ENCODE measurements at places on chromosomes 11 and 22. TPM values are rescaled to one million over a fixed set of nuclear protein-coding genes. Genes with fewer than 3 reads are reported as not detected.
A peak's percentile ranks its signal among the peaks of the same experiment; 100 is the strongest.

DNA sequence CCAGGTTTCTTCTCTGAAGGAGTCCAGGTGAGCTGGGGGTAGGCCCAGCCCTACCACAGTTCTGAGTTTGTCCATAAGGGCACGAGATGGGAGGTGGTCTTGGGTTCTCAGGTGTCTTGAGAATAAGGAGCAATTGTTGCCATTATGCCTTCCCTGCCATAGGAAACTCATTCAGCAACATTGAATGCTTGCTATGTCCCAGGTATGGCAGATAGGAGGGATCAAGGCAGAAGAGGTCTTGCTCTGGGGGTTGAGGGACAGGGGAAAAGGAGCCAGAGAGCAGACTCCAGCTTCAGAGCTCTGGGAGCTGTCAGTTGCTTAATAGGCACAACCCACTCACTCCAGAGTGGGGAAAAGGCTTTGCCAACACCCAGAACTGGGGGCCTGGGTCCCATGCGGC, 4.3 kb downstream of the SELENOM start:
- ATAC-seq = no peak
- no peak overlapping the region for H3K4me3 ChIP-seq
- peak overlapping the region; percentile 100 for H3K27ac ChIP-seq
- peaks cover 13% of the 10 kb centered on the region for H3K4me1 ChIP-seq
- no peaks in the 10 kb centered on the region for H3K27me3 ChIP-seq
- H3K36me3 ChIP-seq = no peaks in the 10 kb centered on the region

DNA sequence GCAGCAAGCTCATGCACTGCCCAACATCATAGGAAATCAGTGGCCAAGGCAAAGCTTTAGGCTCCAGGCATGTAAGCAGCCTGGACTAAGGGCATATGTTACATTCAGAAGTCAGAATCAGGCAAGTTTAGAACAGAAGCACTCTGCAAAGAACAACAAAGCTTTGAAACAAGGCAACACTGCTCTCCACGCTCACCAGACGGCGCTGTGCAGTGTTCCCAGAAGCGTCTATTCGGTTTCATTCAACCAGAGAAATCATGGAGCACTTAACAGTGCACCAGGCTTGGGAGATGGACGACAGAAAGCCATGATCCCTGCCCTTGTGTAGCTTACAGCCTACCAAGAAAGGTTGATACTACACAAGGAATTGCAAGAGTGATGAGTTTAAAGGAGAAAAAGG, 555.8 kb downstream of the BUD13 start:
- H3K27me3 ChIP-seq = no peaks in the 10 kb centered on the region
- H3K4me1 ChIP-seq = no peaks in the 10 kb centered on the region
- no peak overlapping the region for H3K4me3 ChIP-seq
- H3K27ac ChIP-seq = no peak overlapping the region
- no peak for ATAC-seq

Gene GAB4
- not detected for total RNA-seq

GRCh38 chr11:45772986-45773785, 31.8 kb upstream of the SLC35C1 start:
- no peak overlapping the region for H3K27ac ChIP-seq
- ATAC-seq = no peak
- no peak overlapping the region for H3K4me3 ChIP-seq
- H3K36me3 ChIP-seq = no peaks in the 10 kb centered on the region
- peaks cover 4% of the 10 kb centered on the region for H3K4me1 ChIP-seq

GRCh38 chr11:62025487-62026105, 58.2 kb upstream of the FTH1 start:
- ATAC-seq = peak; percentile 93
- H3K36me3 ChIP-seq = no peaks in the 10 kb centered on the region
- H3K27ac ChIP-seq = peak overlapping the region; percentile 60
- no peaks in the 10 kb centered on the region for H3K4me1 ChIP-seq
- no peak overlapping the region for H3K4me3 ChIP-seq

DNA sequence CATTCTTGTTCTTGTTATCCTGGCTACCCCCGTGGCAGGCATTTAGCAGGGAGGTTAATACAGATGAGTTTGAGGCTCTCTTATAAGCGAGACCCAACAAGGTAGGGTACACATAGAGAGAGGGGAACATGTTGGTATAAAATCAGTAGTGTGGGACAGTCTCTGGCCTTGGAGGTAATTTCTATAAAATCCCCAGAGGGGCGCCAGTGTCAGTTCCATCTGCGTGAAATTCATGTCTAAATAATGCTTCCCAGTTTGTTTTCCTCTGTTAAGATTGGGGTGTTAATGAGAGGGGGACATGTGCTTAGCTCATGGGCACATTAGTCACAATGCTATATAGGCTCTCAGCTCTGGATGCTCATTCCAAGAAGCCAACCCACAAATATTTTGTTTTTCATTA, 150.7 kb downstream of the MYO18B start:
- no peaks in the 10 kb centered on the region for H3K36me3 ChIP-seq
- H3K27ac ChIP-seq = no peak overlapping the region
- no peaks in the 10 kb centered on the region for H3K4me1 ChIP-seq
- H3K4me3 ChIP-seq = no peak overlapping the region
- no peak for ATAC-seq

Gene MRGPRF
- total RNA-seq = 88.9 TPM

DNA sequence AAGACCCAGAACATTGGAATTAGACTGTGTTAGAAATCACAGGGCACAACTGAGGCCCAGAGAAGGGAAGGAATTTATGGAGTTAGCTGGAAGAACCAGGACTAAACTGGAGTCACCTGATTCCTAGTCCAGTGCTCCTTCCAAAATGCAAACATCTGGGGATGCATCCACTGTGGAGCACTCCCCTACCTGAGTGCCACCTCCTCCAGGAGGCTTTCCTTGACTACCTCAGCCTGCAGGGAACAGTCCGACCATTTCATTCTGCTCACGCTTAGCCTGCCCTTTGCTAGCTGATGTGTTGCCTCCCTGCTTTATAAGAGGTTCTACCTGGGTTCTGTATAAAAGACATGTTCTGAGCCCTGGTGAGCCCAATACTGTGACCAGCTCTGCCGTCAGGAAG, 24.0 kb downstream of the CHRDL2 start:
- H3K27me3 ChIP-seq = no peaks in the 10 kb centered on the region
- no peaks in the 10 kb centered on the region for H3K36me3 ChIP-seq
- no peaks in the 10 kb centered on the region for H3K4me1 ChIP-seq
- H3K4me3 ChIP-seq = no peak overlapping the region
- H3K27ac ChIP-seq = no peak overlapping the region

DNA sequence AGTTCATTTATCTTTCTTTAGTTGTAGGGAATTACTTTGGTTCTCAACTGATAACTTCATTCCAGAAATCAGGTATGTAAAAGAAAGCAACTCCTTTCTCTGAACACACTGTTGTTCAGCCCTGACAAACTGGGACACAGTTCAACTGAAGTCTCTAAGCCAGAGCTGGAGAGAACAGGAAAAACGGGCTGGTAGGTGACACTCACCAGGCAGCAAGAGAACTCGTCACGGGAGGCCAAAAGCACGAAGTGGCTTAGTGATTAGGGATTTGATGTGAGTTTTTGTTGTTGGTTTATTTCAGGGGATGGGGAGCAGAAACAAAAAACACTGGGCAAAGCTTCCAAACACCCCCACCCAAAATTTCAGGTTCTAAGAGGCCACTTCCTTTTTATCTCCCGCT, 54.1 kb downstream of the MYH9 start:
- ATAC-seq = no peak
- peaks cover 100% of the 10 kb centered on the region for H3K4me1 ChIP-seq
- peak overlapping the region; percentile 99 for H3K27ac ChIP-seq
- H3K36me3 ChIP-seq = peaks cover 41% of the 10 kb centered on the region

Gene SEC14L6
- 0.62 TPM for total RNA-seq

Gene FXYD6
- total RNA-seq = 28.6 TPM

Gene ACP2
- 46.0 TPM for total RNA-seq

Measured in gastroesophageal sphincter (tissue), 4 donors.